Vagina (tissue), 2 donors: ENCODE measurements at places on chromosomes 13 and 19.

DNA sequence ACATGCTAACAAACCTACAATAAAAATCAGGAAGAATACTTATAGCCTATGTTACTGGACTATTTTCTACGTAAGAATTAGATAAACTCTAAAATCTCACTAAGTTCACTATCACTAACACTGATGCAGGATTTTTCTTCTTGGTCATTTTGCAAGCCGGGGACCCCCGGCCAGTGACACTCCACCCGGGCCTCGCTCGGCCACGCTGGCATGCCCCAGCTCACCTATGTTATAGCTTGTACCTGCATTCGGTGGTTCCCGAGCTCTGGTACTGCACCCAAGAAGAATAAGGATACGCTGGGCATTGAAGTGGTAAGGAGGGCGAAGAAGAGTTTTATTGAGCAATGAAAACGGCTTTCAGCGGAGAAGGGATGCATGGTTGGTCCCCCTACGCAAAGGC, 245.3 kb upstream of the NBEA start:
- no peak for DNase-seq

GRCh38 chr13:88948501-88948900, 1277.3 kb downstream of the SLITRK5 start:
- no peak for DNase-seq

DNA sequence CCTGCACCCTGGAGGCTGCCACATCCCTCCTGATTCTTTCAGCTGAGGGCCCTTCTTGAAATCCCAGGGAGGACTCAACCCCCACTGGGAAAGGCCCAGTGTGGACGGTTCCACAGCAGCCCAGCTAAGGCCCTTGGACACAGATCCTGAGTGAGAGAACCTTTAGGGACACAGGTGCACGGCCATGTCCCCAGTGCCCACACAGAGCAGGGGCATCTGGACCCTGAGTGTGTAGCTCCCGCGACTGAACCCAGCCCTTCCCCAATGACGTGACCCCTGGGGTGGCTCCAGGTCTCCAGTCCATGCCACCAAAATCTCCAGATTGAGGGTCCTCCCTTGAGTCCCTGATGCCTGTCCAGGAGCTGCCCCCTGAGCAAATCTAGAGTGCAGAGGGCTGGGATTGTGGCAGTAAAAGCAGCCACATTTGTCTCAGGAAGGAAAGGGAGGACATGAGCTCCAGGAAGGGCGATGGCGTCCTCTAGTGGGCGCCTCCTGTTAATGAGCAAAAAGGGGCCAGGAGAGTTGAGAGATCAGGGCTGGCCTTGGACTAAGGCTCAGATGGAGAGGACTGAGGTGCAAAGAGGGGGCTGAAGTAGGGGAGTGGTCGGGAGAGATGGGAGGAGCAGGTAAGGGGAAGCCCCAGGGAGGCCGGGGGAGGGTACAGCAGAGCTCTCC, 6.9 kb upstream of the CEACAM5 start:
- DNase-seq: peak; percentile 89

- no peak for DNase-seq
Observed at GRCh38 chr19:38216785-38217641, 7.0 kb downstream of the DPF1 start.

GRCh38 chr13:78608252-78608687, 4.9 kb upstream of the POU4F1 start:
- DNase-seq: no peak

DNA sequence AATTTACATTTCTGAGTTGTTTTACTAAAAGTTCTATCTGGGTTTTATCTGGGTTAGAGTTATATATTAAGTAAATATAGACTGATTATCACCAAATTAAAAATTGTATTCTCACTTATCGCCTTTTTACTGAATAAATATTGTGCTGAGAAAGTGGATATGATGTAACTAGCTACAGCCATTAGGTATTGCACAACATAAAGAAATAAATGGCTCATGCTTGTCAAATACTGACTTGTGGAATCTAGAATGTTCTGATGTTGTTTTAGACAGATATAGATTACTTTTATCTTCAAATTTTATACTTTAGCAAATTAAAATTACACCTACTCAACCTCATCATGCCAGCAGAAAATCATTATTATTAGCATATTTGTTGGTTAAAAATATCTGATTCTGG, 1277.1 kb upstream of the MIR17HG start:
- no peak for DNase-seq

- DNase-seq: no peak
Observed at GRCh38 chr13:48220592-48220980, 12.4 kb upstream of the ITM2B start.

DNA sequence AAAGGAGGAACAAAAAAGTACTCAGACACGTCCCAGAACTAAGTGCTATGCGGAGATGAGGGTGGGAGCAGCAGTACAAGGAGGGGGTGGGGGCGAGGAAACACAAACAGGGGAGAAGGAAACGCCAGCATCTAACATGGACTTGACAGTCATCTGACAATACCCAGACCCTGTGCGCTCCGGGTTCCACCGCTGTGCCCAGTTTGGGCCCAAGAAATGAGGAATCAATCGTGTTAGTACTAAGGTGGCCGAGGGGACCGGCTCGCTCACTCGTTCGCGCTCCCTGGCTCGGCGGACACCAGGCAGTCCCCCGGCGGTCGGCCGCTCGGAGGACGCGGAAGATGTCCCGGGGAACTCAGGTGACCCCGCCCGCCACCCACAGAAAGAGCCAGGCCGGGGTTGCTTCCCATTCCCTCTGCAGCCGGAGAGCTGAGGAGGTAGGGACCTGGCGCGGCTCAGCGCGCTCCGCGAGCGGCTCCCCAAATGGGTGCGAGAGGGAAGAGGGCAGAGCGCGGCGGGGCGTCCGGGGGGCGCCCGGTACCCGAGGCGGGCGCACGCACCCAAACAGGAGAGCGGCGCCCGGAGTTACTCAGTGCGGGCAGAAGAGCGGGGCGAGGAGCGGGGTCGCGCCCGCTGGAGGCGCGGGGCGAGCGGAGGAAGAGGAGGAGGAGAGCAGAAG, 616 bp downstream of the TSHZ3 start:
- no peak for DNase-seq

DNA sequence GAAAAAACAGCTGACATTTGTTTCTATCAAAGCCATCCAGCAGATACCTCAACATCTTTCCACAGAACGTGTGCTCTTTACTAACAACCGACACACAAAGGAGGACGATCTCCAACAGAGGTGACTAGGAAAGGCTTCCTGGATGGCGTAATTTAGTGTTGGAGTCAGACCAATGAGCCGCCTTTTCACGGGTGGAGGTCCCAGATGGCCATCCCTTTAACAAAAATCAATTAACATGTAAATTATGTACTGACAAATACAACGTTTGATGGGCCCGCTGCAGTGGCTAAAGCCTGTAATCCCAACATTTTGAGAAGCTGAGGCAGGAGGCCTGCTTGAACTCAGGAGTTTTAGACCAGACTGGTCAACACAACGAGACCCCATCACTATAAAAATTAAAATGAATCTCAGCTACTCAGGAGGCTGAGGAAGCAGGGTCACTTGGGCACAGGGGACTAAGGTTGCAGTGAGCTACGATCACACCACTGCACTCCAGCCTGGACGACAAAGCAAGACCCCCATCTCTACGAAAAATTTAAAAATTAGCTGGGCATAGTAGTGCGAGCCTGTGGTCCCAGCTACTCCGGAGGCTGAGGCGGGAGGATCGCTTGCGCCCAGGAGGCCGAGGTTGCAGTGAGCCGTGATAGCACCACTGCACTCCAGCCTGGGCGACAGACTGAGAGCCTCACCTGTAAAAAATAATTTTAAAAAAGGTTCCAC, 1.2 kb upstream of the DPY19L3 start:
- no peak for DNase-seq

GRCh38 chr13:21834521-21834920, 163.6 kb downstream of the FGF9 start:
- no peak for DNase-seq

DNA sequence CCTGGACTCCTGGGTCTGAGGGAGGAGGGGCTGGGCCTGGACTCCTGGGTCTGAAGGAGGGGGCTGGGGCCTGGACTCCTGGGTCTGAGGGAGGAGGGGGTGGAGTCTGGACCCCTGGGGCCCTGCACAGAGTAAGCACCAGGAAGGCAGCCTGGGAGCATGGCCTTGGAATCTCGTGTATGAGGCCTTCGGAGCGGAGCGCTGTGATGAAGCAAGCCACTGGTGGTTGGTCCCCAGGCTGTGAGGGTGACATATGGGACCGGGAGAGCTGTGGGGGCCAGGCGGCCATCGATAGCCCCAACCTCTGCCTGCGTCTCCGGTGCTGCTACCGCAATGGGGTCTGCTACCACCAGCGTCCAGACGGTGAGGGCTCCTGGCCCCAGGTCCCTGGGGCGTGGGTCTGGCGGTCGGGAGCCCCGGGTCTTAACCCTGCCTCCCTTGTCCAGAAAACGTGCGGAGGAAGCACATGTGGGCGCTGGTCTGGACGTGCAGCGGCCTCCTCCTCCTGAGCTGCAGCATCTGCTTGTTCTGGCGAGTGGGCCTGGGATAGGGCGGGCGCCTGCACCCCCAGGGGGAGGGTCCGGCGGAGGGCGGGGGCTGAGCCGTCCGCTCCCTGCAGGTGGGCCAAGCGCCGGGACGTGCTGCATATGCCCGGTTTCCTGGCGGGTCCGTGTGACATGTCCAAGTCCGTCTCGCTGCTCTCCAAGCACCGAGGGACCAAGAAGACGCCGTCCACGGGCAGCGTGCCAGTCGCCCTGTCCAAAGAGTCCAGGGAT, 918 bp downstream of the TMEM190 start:
- DNase-seq: no peak

GRCh38 chr19:19615086-19615485, 3.4 kb downstream of the PBX4 start:
- no peak for DNase-seq

DNA sequence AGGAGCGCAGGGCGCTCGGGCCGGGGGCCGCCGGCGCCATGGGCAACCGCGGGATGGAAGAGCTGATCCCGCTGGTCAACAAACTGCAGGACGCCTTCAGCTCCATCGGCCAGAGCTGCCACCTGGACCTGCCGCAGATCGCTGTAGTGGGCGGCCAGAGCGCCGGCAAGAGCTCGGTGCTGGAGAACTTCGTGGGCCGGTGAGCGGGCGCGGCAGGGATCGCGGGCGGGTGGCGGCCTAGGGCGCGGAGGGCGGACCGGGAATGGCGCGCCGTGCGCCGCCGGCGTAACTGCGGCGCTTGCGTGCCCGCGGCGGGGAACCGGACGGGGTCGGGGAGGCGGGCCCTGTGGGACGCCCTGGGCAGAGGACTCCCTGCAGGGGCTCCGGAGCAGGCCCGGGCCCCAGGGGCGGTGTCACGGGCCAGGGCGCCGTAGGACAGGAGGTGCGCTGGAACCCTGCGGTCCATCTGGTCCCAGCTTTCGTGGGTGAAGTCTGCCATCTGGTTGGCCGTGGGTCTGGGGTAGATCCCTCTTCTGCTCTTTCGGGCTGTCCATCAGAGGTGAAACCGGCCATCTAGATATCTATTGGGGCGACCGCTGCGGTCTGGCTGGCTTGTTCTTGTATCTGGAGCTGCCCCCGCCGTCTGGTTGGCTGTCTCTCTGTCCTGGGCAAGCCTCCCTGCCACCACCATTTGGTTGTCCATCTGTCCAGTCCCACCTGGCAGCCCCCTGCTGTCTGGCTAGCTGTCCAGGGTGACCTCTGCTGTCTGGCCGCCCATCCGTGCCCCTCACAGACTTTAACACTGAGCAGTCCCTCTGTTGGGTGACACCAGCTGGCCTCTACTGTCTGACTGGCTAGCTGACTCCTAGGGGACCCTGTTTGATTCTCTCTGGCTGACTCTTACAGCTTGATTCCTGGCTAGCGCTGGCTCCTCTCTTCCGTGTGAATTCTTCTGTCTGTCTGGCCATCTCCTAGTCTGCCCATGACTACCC, 622 bp downstream of the DNM2 start:
- no peak for DNase-seq

DNA sequence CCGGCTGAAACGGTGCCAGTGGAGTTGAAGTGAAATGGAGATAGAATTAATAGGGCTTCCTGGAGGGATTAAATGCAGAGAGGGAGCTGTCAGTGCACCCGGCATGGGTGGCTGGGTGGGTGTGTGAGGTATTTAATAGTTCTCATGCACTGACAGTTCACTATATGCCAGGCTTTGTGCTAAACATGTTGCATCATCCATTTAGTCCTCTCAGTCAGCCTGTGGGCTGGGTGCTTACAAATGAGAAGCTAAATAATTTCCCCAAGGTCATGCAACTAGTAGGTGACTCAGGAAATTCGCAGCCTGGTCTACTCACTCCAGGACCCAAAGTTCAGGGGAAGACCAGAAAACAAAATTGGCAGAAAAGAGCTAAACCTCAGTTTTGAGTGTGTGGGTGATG, 63.5 kb upstream of the SPATA13 start:
- DNase-seq: no peak

- peak; percentile 86 for DNase-seq
Observed at GRCh38 chr19:58544591-58545285, 874 bp downstream of the TRIM28 start.

DNA sequence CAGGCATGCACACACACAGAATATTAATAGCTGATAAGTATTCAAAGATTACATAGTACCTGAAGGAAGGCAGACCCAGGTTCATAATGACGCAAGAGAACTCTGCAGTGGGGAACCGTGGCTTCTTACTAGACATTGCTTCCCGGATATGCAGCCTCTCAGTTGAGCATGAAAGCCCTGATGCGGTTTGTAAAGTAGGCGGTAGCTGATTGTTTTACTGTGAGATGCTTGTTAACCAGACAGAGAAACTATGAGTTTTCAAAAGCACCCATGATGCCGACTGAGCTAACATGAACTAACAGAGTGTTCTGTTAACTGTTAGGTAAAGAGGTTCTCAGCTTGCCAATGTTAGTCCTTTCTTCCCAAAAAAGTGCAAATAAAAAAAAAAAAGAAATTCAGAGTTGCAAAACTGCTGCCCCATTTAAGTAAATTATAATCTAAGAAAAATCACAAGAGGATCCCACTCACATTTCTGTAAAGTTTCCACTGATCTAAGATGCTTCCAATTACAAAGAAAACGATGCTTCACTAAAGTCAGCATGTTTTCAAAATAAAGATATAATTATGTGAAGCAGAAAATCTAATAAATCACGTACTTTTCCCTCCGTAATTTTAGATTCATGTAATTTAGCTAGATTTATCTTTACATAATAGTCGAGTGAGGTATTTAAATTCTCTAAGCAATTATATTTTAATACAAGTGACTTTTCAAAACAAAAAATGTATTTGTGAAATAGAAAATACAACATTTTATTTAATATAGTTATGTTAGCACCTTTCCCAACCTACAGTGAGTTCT, 2.2 kb downstream of the FLT1 start:
- DNase-seq: no peak

GRCh38 chr19:48321372-48321621, 4.1 kb upstream of the EMP3 start:
- DNase-seq: peak; percentile 98

- no peak for DNase-seq
Observed at GRCh38 chr19:6671960-6672359, 2.0 kb upstream of the TNFSF14 start.
